ENCODE measurements at places on chromosomes 5 and 9. TPM values are rescaled to one million over a fixed set of nuclear protein-coding genes. Genes with fewer than 3 reads are reported as not detected.

DNA sequence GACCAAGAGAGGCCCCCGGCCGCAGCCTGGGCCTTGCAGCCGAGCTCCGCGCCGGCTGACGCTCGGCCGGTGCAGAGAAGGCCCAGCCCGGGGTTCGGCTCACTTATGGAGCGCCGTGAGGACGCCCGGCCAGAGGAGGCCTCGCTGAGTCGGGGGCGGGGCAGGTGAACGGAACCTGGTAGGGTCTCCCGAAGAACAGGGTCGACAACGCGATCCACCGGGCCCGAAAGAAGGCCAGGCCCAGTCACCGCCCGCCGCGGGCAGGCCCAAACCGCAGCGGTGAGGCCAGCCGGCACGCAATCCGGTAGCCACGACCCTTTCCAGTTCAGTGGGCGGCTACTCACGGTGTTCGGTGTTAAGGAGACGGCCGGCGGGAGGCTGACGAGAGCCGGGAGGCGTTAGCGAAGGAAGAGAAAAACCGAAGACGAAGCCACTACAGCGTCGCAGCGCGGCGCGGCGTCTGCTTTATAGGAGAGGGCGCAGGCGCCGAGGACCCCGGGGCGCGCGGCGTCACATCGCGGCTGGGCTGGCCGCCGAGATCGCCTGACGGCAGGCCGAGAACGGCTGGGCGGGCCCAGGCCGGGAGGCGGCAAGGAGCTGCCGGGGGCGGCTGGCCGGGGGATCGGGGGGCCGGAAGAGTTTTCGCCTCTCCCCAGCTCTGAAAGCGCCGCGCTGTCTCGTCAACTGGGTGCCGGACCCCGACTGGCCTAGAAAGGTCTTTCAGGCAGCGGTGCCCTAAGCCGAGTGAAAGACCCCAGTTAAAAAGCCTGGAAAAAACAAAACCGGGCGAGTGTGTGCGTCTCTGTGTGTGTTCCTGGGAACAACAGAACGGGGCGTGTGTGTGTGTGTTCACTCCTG, at the start of gene SKP1:
Gene SKP1, minus strand, starts transcription at position 440 of the 858 bp plus-strand sequence. CDS start 2,928 bp downstream, outside the sequence.
- H3K36me3 ChIP-seq = peaks cover 14% of the 10 kb centered on the region
- H3K4me1 ChIP-seq = peaks cover 39% of the 10 kb centered on the region
- peak within 1 kb of the TSS; percentile 100 for H3K27ac ChIP-seq
- DNase-seq = peak; percentile 85
- peak within 1 kb of the TSS; percentile 81 for H3K4me3 ChIP-seq
- H3K27me3 ChIP-seq = no peaks in the 10 kb centered on the region

DNA sequence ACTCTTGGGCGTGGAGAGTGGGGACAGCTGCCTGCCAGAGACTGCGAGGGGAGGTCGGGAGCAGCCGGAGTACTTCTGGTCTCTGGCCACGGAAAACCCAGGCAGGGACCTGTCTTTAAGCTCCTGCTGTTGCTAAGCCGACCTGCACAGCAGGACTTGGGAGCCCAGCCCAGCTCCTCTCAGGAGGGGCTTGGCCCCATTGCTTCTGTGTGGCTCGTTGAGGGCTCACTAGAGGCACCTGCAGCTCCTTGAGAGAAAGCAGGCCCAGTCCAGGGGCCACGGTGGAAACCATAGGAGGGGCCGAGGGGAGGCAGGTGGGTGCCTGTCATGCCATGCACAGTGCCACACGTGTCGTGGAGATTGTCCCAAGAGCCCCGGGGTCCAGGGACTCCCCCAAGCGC, 3.3 kb upstream of the LCN2 start:
- no peaks in the 10 kb centered on the region for H3K27me3 ChIP-seq
- H3K36me3 ChIP-seq = no peaks in the 10 kb centered on the region
- no peak overlapping the region for H3K27ac ChIP-seq
- H3K4me1 ChIP-seq = peaks cover 5% of the 10 kb centered on the region
- no peak overlapping the region for H3K4me3 ChIP-seq

DNA sequence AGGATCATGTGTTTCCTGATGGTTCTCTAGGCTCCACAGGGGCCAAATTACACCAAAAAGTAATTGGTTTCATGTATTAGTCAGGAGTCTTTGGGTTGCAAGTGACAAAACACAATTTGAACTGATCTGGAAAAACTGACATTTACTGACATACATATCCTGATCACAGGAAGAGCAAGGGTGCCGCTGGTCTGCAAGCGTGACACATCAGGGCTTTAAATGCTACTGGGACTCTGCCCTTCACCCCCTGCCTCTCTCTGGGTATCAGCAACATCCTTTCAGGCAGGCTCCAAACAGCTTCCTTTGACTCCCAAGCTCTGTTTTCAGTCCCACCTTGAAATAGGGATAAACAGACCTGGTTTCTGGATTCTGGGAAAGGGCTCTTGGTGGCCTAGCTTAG, 197.5 kb downstream of the PALM2AKAP2 start:
- no peak overlapping the region for H3K27ac ChIP-seq
- no peak overlapping the region for H3K4me3 ChIP-seq
- peaks cover 16% of the 10 kb centered on the region for H3K4me1 ChIP-seq
- H3K27me3 ChIP-seq = no peaks in the 10 kb centered on the region

DNA sequence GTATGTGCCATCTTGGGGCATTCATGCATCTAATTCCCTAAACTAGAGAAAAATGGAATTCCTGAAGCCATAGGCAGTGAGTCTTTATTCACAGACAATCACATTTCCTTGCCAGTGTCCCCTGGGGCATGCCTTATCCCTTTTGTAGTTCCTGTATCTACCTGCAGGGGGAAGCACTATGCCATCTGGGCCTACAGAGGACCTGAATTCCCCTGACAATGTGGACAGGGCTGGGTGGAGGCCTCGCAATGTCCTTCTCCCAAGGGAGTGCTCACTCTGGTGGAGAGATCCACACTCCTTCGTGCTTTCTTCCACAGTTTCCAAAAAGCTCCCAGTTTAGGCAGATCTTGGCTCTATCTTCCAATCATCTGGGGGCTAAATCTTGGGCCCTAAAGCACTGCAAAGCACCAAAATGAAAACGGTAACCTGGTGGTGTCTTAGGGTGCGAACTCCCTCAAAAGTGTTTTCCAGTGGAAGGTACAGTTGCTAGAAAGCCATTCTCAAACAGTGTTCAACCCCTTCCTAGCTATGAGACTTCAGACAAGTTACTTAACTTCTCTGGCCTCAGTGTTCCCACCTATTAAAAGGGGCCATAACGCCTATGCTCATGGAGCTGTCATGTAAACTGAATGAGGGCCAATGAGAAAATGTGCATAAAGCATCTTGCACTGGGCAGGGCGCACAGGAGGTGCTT, 17.5 kb downstream of the WHRN start:
- H3K27me3 ChIP-seq = no peaks in the 10 kb centered on the region
- H3K4me1 ChIP-seq = no peaks in the 10 kb centered on the region
- H3K36me3 ChIP-seq = no peaks in the 10 kb centered on the region
- H3K27ac ChIP-seq = no peak overlapping the region
- no peak for DNase-seq

GRCh38 chr5:84825606-84826005, 440.9 kb upstream of the EDIL3 start:
- no peak overlapping the region for H3K4me3 ChIP-seq
- DNase-seq = no peak
- no peaks in the 10 kb centered on the region for H3K27me3 ChIP-seq
- no peak overlapping the region for H3K27ac ChIP-seq
- no peaks in the 10 kb centered on the region for H3K36me3 ChIP-seq

DNA sequence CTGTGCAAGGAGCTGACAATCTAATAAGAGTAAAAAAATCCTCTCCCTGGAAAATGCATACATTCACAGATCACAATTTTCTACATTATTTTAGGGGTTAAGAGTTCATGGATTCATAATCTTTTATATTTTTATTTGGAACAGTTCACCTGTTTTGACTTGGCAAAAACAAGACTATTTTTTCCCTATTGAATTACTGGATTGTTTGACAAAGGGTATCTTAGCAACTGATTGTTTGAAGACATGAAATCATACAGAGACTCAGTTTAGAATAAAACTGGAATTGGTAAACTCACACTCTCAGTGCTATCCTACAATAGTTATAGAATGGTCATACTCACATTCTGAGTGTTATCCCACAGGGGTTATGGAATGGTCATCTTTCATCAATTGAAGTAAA, 358.2 kb upstream of the PTGER4 start:
- H3K27me3 ChIP-seq = no peaks in the 10 kb centered on the region
- no peaks in the 10 kb centered on the region for H3K36me3 ChIP-seq
- no peaks in the 10 kb centered on the region for H3K4me1 ChIP-seq
- H3K27ac ChIP-seq = no peak overlapping the region
- no peak overlapping the region for H3K4me3 ChIP-seq

GRCh38 chr9:130616451-130616850, 37.1 kb downstream of the FUBP3 start:
- peaks cover 94% of the 10 kb centered on the region for H3K36me3 ChIP-seq
- H3K4me1 ChIP-seq = no peaks in the 10 kb centered on the region
- H3K4me3 ChIP-seq = no peak overlapping the region
- no peak for DNase-seq

DNA sequence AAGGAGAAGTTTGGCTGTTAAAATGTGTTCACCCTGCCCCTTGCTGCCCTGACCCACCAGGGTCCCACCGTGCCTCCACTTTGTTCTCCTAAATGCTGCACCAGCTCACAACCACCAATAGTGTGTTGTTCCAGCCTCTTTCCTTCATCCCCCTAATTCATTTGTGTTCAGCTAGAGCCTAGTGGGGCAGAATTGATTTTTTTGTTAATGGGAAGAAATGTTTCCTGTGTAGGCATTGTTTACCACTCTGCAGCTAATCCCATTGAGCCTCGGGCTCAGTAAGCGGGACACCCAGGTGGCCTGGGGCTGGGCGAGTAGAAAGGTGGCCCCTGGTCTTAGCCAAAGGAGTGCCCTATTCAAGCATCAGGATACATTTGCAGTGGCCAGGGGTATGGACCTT, 127.6 kb downstream of the MVB12B start:
- no peak overlapping the region for H3K4me3 ChIP-seq
- H3K4me1 ChIP-seq = no peaks in the 10 kb centered on the region
- H3K27ac ChIP-seq = no peak overlapping the region

DNA sequence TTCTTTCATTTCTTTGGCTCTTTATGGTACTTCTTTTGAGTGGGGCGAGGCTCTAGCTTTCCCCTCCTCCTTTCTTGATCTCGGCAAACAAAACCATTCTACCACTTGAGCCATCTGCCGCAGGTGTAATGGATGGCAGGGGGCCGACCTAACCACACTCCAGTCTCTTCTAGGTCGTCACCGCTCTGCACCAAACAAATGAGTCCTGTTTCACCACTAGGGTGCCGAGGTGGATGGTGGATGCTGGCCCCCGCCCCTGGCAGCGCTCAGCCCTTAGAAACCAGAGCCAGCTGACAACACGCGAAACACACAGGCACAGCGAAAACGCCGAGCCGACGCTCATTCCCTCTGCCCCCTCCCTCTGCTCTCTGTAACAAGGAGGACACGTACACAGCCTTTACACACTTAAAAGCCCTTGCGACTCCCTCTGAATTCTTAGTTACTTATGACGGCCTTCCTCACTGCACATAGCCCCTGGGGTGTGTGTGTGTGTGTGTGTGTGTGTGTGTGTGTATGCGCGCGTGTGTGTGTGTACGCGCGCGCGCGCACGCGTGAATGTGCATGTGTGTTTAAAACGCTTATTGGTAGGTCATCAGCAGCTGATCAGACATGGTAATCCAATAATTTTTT, 199.4 kb downstream of the MEF2C start:
- no peak overlapping the region for H3K4me3 ChIP-seq
- no peak overlapping the region for H3K27ac ChIP-seq
- H3K36me3 ChIP-seq = no peaks in the 10 kb centered on the region
- DNase-seq = no peak
- H3K4me1 ChIP-seq = no peaks in the 10 kb centered on the region

DNA sequence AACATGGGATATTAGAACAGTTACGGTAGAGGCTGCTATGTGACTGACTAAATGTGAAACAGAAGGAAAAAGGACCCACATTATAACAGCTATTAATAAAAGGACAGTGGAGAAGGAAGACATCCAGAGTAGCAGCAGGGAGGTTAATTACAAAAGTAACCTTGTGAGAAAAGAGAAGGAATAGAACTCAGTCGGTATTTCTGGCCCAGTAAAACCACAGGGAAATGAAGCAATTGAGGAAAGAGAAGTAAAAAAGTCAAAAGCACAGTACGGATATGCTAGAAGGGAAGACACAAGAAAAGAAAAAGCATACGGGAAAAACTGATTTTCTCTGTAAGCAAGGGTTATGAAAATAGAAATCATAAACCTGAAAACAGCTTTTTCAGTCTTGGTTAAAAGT, 164.7 kb downstream of the RFX3 start:
- H3K4me3 ChIP-seq = no peak overlapping the region
- no peaks in the 10 kb centered on the region for H3K36me3 ChIP-seq
- H3K27ac ChIP-seq = peak overlapping the region; percentile 16
- no peaks in the 10 kb centered on the region for H3K27me3 ChIP-seq

DNA sequence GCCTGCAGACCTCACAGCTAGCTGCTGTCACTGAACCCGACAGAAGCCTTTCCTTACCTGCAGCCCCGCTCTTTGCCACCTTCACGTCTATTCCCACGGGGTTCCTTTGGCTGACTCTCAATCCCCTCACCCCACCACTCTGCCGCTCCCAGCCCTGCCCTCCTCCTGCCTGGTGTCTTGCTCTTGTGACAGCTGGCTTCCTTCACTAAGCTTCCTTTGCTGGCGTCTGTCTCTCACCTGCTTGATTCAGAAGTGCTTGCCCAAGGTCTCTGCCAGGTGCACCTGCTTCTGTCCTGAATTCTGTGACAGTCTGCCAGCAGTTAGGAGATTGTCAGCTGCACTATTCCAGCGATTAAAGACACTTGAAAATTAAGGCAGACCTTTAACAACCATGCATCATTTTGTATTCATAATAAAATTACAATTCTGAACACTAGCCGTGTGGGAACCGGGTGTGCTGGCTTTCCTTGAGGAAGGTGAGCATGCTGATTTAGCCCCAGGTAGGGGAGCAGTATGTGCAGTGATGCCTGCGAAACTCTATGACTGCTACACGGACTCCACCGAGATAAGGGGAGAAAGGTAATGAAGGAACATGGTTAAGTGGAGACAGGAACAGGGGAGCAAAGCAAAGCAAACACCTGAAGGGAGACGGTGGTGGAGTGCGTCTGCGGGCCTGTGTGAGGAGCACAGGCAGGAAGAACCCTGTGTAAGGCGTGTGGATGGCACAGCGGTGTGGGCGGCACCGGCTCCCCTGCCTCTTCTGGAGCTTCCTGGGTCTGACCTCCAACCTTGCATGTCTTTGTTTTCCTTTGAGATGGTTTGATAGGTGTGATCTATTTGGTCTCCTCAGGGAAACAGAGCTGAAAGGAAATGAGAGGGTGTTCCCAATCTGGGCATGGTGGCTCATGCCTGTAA, 80.1 kb upstream of the CACNA1B start:
- H3K4me3 ChIP-seq = no peak overlapping the region
- H3K27me3 ChIP-seq = no peaks in the 10 kb centered on the region
- no peak for DNase-seq
- H3K4me1 ChIP-seq = no peaks in the 10 kb centered on the region

GRCh38 chr9:68740561-68740960, 35.5 kb downstream of the PIP5K1B start:
- no peaks in the 10 kb centered on the region for H3K27me3 ChIP-seq
- H3K4me1 ChIP-seq = peaks cover 13% of the 10 kb centered on the region
- no peak overlapping the region for H3K4me3 ChIP-seq
- peak overlapping the region; percentile 61 for H3K27ac ChIP-seq
- H3K36me3 ChIP-seq = no peaks in the 10 kb centered on the region
- DNase-seq = no peak

- H3K27ac ChIP-seq = no peak overlapping the region
- no peaks in the 10 kb centered on the region for H3K4me1 ChIP-seq
- no peak for DNase-seq
- no peaks in the 10 kb centered on the region for H3K27me3 ChIP-seq
These were observed 551.6 kb downstream of the PRDM9 start for GRCh38 chr5:24059006-24059405.

GRCh38 chr5:149486726-149487635, 64.3 kb downstream of the CSNK1A1 start:
- peaks cover 54% of the 10 kb centered on the region for H3K4me1 ChIP-seq
- peak overlapping the region; percentile 95 for H3K27ac ChIP-seq
- no peaks in the 10 kb centered on the region for H3K27me3 ChIP-seq
- H3K36me3 ChIP-seq = no peaks in the 10 kb centered on the region
- H3K4me3 ChIP-seq = no peak overlapping the region
- no peak for DNase-seq

The ROPN1L gene
- 0.40 TPM for total RNA-seq

The STC2 gene
- total RNA-seq = 13.1 TPM

Measured in heart left ventricle (tissue), 16 donors.